ENCODE measurements at places on chromosomes 4 and X.

DNA sequence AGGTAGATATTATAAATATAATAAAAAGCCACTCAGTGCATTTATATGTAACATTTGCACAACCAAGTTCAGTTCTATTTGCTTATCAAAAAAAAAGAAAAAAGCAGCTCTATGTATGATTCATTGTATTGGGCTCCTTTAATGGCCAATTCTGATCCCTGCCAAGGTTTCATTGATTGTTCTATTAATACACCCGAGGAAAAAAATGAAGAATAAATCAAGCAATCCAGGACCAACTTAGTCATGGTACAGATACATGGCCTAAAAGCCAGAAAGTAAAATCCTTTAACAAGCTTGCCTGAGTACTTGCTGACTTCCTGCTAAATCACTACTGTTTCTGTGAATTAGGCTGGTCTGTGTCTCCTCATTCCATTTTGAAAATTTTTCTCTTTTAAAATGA is 77.6 kb upstream of the PCDH7 start:
- DNase-seq, result no peak

- DNase-seq, result no peak
Observed at GRCh38 chrX:78653118-78653822, 5.9 kb downstream of the RTL3 start.

GRCh38 chr4:157013656-157014055 is 42.1 kb upstream of the PDGFC start:
- no peak for DNase-seq

GRCh38 chr4:4461850-4462249 is 74.9 kb downstream of the NSG1 start:
- no peak for DNase-seq

DNA sequence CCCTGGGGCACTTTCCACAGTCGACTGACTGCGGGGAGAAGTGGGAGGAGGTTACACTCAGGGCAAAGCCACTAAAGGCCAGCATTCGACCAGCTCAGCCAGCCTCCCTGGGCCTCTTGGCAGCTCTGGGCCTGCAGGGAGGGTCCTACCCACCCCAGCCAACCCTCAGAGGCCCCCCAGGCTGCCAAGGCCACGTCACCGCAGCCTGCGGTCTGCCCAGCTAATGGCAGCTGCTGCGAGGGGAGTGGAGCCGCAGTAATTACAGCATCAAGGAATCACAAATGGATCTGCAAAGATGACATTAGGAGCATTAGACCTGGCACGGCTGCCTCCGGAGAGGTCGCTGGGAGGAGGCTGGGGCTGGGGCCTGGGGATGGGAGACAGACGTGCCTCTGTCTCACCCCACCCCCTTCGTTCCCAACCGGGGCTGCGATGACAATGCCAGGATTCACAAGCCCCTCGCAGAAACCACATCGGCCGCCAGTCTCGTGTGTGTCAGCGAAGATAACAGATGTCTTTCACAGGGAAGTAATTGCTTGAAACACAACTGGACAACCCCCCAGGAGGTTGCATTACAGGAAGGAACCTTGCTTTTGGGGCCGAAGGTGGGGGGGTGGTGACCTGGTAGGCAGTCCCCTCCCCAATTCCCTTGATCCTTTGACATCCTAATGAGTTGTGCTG is 367.6 kb downstream of the BCOR start:
- no peak for DNase-seq

- DNase-seq, result no peak
Observed at GRCh38 chrX:63585936-63586335, 199.1 kb downstream of the ARHGEF9 start.

DNA sequence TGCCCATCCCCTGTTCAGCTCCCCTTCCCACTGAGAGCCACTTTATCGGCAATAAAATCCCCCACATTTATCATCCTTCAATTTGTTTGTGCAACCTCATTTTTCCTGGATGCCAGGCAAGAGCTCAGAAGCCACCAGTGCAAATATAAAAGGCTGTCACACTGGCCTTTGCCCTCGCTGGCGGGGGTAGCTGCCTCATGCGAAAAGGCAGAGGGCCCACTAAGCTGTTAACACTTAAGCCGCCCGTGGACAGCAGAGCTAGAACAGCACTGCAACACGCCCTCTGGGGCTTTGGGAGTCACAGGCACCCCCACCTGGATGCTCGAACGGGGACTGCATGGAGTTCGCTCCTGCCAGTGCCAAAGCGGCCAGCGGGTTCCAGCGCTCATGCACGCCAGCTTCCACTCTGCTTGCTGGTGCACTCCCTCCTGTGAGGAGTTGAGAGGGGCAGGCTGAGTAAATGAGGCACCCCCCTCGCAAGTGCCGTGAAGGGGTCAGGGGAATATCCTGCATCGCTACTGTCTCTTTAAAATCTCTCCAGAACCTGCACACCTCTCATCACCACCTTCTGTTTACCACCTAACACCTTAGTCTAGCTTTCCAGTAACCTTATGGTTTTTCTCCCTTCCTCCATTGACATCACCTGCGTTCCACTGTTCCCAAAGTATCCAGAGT is 99.5 kb downstream of the SORBS2 start:
- DNase-seq, result no peak

DNA sequence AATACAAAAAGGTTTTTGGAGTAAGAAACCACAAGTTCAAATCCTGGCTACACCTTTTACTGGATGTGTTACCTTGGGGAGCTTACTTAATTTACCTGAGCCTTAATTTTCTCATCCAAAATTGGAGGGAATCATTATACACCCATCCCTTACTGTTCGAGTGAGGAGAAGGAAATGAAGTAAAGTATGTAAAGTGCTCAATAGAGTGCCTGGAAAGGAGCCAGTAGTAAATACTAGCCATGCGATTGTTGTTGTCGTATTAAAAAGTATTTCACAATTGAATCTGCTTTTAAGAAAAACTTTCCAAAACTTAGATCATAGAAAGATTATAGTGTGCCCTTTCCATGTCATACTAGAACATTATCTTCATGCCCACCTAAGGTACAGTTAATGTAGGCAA is 124.5 kb downstream of the ATXN3L start:
- no peak for DNase-seq

GRCh38 chrX:111095974-111096895 is at the start of gene PAK3:
TSS of gene PAK3 (plus strand) at chrX:111096191. CDS start at chrX:111123104, 26,913 bp downstream.
- DNase-seq, result peak; percentile 24

GRCh38 chr4:113978561-113979147 is 793 bp downstream of the ARSJ start:
- DNase-seq, result no peak

DNA sequence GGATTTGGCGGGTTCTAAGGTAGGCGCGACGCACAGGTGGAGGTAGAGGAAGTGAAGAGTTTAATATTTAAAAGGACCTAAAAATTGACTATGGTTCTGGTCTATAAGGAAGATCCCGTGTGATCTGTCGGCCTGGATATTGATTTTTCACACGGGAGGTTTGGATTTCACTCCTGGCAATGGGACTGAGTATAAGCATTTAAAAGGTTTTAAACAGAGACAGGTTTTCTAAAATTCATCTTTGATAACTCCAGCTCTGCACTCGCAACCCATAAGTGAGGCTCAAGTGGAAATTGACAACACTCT is 394 bp upstream of the UXT start:
- DNase-seq, result no peak

- DNase-seq, result no peak
Observed at GRCh38 chr4:147220833-147221232, 260.1 kb upstream of the EDNRA start.

- peak; percentile 75 for DNase-seq
Observed at GRCh38 chr4:128812442-128813235, 3.1 kb downstream of the JADE1 start.

DNA sequence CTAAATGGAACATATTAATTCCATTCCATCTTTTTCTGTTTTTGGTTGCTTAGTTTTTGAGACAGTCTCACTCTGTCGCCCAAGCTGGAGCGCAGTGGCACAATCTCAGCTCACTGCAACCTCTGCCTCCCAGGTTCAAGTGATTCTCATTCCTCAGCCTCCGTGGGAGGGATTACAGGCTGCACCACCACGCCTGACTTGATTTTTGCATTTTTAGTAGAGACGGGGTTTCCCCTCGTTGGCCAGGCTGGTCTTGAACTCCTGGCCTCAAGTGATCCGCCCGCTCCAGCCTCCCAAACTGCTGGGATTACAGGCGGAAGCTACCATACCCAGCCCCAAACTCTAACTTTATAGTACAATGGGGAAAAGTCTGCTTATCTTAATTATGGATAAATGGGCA is 11.2 kb downstream of the HNRNPD start:
- no peak for DNase-seq

GRCh38 chrX:10007621-10008020 is 40.5 kb downstream of the CLDN34 start:
- DNase-seq, result no peak

DNA sequence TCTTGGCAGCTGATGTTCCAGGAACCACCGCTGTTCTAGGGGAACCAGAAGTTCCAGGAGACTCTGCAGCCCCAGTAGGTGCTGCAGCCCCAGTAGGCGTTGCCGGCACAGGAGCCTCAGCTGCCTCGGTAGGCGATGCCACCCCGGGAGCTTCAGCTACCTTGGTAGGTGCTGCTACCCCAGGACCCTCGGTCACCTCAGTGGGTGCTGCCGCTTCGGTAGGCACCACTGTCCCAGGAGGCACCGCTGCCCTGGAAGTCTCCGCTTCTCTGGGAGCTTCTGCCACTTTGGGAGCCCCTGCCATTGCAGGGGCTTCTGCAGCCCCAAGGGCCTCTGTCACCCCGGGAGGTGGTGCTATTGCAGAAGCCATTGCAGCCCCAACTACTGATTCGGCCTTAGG is 2.8 kb downstream of the ARMCX2 start:
- DNase-seq, result no peak

DNA sequence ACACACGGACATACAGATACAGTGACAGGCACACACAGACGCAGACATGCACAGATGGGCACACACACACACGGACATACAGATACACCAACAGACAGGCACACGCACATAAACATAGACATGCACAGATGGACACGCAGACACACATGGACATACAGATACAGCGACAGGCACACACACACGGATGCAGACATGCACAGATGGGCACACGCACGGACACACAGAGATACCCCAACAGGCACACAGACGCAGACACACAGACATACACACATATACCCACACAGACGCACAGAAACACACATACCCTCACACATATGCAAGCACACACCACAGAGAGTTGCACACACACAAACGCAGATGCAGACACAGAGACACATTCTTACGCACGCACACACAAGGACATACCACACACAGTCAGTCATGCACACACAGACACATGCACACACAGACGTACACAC is 24.4 kb upstream of the SLC25A6 start:
- DNase-seq, result no peak

GRCh38 chr4:155914782-155915181 is 11.3 kb downstream of the TDO2 start:
- DNase-seq, result no peak

DNA sequence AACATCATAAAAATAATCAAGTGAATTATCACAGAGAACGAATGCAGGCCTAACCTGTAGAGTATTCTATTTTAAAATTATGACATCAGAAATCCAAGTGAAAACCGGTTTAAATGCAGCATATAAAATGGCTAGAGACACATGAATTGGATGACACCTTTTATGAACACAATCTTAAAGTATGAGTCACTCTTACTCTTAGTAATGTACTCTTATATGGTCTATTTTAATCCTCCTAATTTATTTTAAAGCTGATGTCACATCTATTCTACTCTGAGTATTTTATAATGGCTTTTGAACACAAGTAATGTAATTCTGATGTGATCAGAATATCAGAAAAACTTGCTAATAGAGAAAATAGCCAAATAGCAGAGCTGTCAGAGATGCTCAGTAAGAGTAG is 161.4 kb upstream of the RADX start:
- DNase-seq, result no peak

DNA sequence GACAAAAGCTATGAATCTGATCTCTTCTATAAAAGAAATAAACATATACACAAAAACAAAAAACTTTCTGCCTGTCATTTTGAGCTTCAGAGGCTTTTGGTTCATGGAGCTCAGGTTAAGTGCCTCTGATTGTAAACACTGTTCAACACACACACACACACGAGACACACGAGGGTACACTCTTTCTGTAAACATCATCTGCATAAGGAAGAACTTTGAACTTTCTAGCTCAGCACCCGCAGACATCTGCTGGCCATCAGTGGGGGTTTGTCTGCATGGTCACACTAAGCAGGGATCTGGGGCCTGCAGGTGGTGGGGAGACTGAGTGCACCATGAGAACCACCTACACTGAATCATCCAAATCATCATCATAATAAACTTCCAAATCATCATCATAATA is 54.9 kb downstream of the STX18 start:
- DNase-seq, result no peak

GRCh38 chr4:116877069-116877468 is 208.3 kb downstream of the TRAM1L1 start:
- no peak for DNase-seq

GRCh38 chr4:183366206-183366835 is 44.1 kb upstream of the CLDN24 start:
- DNase-seq, result no peak

GRCh38 chr4:86032476-86033022 is 327.3 kb downstream of the MAPK10 start:
- no peak for DNase-seq

DNA sequence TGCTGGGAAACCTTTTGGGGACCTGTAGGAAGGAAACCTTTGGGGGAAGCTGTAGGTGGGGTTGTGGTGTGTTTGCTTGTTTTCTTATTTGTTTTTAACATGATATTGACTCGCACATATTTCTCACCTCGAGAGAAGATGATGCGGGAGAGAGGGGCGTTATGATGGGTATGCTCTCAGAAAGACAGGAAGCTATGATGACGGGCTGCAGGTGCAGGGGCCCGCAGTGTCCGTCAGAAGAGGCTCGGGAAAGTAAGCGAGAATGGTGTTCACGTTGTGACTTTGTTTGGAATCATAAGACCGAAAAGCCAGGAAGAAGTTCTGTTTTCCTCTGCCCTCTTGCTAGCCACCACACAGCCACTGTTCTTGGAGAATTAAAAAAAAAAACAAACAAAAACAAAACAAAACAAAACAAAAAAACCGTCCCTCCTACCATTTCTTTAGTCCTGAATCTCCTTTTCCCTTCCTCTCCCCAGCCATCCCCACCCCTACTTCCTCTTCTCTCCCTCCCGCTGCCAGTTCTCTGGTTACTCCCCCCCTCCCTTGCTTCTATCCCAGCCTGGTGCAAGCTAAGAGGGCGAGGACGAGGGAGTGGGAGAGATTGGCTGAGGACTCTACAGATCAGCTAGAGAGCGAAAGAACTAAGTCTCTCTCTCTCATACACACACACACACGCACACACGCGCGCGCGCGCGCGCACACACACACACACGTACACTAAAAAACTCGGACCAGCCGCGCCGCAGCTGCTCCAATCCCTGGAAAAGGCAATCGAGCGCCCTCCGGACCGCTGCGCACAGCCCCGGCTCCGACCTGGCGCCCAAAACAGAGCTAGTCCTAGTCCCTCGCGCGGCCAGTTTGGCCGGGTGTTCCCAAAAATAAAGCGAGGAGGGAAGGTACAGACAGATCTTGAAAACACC is at the start of gene BMP3:
Gene BMP3, plus strand, starts transcription at position 648 of the 920 bp plus-strand sequence. CDS start 577 bp downstream, outside the sequence.
- DNase-seq, result peak; percentile 48

DNA sequence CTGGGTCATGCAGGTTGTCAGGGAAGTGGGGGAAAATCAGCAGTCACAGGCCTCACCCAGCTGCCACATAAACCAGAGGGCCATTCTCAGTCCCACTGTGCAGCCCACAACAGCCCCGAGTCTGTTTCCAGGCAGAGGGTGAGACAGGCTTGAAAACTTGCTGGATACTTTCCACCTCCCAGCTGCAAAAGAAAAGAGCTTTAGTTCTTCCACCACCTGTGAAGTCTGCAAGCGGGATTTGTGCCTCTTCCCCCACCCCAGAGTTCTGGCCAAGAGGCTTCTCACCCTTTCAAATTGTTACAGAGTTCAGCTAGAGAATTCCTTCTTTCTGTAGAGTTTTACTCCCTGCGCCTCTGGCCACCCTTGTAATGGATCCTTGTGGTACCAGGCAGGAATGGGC is 115.5 kb upstream of the ZDHHC15 start:
- no peak for DNase-seq

All from COR-L47 (cell line).